ENCODE measurements at places on chromosomes 7 and 10.

DNA sequence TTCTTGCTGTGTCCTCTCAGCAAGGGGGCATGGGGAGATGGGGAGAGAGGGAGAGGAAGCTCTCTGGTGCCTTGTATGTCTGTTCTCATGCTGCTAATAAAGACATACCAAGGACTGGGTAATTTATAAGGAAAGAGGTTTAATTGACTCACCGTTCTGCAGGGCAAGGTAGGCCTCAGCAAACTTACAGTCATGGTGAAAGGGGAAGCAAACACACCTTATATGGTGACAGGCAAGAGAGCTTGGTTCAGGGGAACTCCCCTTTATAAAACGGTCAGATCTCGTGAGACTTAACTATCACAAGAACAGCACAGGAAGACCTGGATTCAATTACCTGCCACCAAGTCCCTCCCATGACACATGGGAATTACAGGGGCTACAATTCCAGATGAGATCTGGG, 464.7 kb upstream of the CELF2 start:
- no peak for DNase-seq

DNA sequence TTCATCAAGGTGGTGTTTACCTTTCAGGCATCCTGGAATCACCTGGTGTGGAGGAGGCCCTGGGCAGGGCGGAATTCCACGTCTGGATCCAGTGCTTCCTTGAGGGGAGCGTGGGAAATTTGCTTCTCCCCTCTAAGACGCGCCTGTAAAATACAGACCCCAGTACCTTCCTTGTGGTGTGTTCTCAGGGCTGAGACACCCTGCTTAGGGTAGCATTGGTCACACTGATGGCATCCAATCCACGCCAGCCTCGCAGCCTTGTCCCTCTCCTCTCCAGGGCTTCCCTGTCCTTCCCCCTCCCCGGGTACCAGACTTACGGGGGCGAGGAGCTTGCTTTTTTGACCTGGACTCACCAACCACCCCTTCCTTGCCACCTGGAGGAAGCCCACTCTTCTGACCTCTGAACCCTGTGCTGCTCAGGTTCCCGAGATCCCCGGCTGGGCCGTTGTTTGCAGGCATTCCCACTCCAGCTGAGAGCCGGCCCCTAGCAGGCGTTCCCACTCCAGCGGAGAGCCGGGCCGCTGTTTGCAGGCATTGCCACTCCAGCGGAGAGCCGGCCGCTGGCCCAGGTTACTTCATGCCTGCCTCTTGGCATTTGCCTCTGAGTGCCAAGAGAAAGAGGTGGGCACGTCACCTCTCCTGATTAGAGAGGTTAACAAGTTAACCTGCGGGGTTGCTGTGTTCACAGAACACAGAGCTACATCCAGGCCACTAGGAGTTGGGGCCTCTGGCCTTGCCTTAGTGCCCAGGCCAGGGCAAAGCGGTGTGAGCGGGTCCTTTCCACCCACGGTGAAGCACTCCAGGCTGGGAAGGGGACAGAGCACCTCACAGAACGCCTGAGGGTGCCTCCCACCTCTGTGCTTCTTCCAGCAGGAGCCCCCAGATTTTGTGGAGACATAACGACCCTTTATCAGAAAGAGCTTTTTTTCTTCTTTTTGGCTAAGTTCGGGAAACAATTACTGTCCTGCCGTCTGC, 254.0 kb upstream of the PPP2R2D start:
- no peak for DNase-seq

GRCh38 chr10:124250506-124250905, 157.1 kb upstream of the CHST15 start:
- no peak for DNase-seq

GRCh38 chr7:917255-918117, 37.0 kb downstream of the ADAP1 start:
- DNase-seq, result no peak

GRCh38 chr7:148700661-148701064, 2.0 kb downstream of the CUL1 start:
- DNase-seq, result peak; percentile 35

DNA sequence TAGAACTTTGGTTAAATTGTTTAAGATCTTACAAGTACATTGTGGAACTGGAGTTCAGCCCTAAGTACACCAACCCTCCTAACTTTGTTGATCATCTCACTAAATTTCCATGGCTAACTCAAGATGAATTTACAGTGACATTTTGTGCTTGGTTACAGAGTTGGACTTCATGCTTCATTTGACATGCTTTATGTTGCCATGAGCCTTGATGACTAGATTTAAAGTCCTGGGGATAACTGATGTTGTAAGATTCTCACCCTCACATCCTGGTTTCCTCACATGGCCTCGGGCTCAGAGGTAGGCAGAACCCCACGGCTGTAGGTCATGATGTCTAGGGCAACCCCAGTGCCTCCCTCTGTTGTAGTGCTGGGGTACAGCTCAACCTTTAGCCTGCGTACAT, 397.2 kb upstream of the IGFBP3 start:
- DNase-seq, result no peak
